ENCODE measurements at places on chromosomes 16 and 17.
A peak's percentile ranks its signal among the peaks of the same experiment; 100 is the strongest.

- DNase-seq: no peak
Measured at GRCh38 chr17:33475594-33475993, 182.5 kb upstream of the ASIC2 start.

DNA sequence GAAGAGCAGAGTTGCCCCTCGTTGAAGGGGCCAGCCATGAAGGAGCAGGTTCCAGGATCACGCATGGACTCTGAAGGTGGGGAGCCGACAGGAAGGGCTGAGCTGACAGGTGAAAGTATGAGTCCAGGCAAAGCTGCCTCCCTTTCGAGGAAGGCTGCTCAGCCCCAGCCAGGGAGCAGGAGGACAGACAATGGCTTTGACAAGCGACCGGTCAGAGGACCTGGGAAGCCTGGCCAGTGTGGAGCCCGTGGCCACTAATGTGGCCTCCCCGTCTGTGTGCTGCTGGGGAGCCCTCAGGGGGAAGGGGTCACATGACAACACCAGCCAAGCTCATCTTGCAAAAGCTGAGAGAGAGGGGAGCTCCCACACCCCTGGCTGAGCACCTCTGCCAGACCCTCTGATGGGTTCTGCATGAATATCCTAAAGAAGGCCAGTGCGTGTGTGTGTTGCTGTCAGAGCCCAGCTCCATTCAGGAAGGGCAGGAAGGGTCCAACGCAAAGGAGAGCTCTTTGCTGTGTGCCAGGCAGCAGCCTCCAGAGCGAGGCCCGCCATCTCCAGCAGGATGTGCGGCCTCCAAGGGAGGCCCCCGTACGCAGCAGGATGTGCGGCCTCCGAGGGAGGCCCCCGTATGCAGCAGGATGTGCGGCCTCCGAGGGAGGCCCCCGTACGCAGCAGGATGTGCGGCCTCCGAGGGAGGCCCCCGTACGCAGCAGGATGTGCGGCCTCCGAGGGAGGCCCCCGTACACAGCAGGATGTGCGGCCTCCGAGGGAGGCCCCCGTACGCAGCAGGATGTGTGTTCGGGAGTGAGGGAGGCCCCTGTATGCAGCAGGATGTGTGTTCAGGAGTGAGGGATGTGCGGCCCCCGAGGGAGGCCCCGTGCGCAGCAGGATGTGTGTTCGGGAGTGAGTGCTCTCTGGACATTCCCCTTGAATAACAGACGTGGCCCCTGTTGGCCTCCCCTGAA is 102.1 kb upstream of the CHMP6 start:
- DNase-seq: peak; percentile 33

DNA sequence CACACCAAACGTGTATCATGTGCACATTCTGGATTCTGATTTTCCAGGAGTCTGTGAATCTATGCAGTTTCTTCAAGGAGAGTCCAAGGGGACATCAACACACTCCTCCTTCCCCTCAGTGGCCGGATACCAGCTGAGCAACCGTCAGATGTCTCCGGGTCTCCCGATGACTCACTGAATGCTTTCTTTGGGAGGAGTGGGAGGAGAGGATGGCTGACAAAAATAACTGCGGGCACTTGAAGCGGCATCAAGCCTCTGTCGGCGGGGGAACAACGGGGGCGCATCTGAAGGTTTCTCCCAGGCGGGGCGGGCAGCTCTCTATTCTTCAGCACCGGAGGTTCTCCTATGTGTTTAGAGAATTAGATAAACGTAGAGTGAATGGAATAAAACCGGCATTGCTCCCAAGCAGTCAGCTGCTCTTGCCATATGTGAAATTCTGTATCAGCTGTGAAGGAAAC is 24.6 kb upstream of the LRRC75A start:
- DNase-seq: no peak

DNA sequence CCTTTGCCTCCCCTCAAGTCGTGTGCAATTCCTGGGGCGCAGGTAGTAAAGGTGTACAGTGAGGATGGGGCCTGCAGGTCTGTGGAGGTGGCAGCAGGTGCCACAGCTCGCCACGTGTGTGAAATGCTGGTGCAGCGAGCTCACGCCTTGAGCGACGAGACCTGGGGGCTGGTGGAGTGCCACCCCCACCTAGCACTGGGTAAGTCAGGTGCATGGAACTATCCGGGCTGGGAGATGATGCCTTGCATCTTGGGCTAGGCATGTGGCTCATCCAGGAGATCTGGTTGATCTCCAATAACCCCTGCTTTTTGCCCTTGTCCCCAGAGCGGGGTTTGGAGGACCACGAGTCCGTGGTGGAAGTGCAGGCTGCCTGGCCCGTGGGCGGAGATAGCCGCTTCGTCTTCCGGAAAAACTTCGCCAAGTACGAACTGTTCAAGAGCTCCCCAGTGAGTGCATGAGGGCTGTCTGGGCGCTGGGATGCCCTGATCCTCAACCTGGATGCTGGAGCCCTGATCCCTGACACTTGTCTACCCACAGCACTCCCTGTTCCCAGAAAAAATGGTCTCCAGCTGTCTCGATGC is 5.2 kb downstream of the GRB7 start:
- DNase-seq: no peak
